ENCODE measurements at places on chromosomes 7 and 10. TPM values are rescaled to one million over a fixed set of nuclear protein-coding genes. Genes with fewer than 3 reads are reported as not detected.
A peak's percentile ranks its signal among the peaks of the same experiment; 100 is the strongest.

DNA sequence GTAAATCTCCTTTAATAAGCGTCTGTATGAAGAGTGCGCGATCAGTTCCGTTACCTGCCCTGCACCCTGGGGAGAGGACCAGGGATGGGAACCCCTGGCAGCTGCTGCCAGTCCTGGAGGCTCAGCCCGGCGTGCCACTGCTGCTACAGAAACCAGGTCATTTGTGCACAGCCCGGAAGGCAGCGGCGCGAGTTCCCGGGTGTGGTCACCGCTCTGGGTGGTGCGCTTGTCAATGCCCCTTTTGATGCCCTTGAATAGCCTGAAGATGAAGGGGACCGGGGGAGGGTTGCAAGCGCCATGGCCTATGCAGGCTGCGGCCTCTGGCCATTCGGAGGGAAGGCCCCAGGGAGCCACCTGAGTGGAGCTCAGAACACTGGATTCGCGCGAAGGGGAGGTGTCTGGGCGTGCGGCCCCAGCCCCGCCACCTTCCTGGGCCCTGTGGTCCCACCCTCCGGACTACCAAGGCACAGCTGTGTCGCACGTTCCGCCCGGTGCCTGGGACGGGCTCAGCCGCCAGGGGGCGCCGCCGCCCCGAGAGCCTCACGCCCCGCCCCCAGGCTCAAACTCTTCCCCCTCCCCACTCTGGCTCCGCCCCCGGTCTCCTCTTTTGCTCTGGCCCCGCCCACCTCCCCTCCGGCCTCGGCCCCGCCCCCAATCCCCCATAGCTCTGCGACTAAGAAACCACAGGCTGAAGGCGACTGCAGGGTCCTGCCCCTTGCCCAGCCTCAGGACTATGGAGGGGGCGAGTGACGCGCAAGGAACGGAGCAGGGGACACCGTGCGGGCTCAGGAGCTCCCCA lies 16.5 kb downstream of the AP5Z1 start:
- DNase-seq: no peak

PRLHR gene
- polyA plus RNA-seq: not detected

GRCh38 chr10:598415-599170 lies 90.9 kb downstream of the DIP2C start:
- DNase-seq: no peak

DNA sequence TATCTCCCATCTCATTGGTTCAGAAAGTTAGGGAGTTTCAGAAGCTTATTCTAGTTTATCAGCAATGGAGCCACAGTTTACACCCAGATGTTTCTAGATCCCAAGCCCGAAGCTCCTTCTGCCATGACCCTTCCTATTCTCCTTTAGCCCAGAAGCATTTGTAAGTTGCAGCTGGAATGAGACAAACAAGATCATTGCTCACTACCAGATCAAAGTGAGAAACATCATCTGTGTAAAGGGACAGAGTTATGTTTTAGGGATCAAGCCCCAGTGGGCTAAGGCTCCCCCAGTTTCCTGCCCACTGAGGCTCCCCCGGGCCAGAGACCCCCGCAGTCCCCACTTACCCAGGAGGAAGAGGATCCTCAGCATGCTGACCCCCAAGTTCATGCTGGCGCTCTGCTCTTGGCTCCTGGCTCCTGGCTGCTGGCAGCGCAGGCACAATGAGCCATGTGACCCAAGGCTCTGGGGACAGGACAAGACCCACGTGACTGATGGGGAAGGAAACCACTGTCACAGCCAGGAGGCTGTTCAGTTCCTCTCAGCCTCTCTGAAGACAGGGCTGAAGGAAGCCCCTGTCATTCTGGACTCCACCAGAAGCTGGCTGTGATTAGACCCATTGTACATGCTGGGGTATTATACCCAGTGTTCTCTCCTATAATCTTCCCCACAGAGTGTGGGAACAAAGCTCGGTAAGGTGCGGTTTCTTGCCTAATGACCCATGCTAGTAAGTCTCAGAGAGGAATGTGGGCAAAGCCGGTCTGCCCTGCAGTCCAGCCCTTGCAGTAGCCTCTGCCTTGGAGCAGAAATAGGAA lies at the start of gene TMEM273:
Gene TMEM273, minus strand, starts transcription at position 442 of the 812 bp plus-strand sequence. Its CDS starts 55 bp downstream, at position 387.
- DNase-seq: no peak

- DNase-seq: peak; percentile 94
These were observed 8.3 kb downstream of the PI4K2A start for GRCh38 chr10:97648562-97649404.

CDK14 gene
- polyA plus RNA-seq: 1.8 TPM

PIK3CG gene
- polyA plus RNA-seq: not detected

GRCh38 chr7:140069298-140069949 lies 6.7 kb upstream of the PARP12 start:
- DNase-seq: no peak

DNA sequence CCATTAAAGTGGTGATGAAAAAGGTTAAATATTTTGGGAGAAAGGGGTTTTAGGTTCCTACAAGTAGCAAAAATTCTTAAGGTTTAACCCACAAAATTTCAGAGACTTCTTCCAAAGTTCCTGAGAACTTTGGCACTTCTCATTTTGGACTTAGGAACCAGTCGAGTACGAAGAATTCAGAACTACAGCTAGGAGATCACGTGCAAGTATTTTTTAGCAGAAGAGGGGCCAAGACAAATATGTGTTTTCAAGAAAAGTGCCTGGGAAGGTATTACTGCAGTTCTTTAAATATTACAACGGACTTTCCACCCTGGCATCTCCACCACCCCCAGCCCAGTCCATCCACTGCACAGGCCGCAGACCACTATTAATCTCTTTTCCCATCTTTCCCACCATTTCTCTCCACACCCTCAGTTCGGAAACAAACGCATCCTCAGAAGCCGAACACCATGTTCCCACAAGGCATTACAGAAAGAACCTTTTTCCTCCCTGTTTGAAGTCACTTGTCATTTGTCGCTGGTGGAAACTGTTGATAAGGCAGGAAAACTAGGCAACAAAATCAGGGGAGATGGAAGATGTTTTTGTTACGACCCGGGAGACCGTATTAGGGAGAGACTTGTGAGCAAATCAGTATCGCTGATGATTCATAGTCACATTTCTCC lies 7.1 kb downstream of the INHBA start:
- DNase-seq: peak; percentile 13

SFMBT2 gene
- 0.27 TPM for polyA plus RNA-seq

DNA sequence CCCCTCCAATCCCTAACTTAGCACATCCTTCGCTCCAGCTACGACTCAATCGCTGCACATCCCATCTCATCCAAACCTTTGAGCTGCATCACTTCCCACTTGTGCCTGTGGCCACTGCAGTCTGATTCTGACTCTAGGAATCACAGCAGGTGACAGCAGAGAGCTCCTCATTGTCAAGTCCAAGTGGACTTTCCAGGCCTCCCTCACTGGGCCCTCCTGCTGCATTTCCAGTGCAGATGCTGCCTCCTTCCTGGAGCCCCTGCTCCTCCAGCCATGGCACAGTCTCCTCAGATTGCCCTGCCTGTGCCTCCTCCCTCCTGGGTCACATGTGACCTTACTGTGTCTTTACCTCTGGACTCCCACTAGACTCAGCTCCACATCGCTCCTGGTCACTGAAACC lies 157.3 kb downstream of the USP6NL start:
- DNase-seq: no peak

DNA sequence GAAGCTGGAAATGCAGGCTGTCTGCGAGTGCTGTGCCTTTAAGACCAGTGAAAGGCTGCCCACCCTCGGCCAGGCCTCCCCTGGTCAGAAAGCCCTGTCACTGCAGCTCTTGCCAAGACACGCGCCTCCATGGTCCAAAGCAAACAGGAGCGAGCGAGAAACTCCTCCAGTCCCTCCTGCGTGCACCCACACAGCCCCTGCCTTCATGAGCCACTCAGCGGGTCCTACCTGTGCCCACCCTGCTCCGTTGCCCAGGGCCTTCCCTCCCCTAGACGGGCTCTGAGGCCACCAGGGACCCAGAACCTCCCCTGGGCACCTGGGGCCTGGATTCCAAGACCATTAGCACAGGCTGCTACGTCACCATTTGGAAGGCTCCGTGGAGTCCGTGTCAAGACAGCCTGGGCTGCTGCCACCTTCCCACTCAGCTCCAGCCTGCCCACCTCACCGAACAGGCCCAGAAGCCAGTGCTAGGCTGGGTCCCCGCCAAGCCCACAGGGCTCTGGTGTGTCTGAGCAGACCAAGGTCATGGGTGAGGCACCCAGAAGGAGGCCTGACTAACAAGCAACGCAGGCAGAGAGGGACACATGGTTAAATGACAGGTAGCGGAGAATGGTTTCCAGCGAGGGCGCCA lies 144.5 kb downstream of the NEURL1 start:
- no peak for DNase-seq

GRCh38 chr7:115654384-115655214 lies 376.0 kb downstream of the TFEC start:
- no peak for DNase-seq

- no peak for DNase-seq
These were observed 7.1 kb downstream of the MNX1 start for GRCh38 chr7:157003445-157003755.

- DNase-seq: no peak
These were observed 8.3 kb upstream of the GNAT3 start for GRCh38 chr7:80520199-80520598.

NET1 gene
- polyA plus RNA-seq: 63.4 TPM

GRCh38 chr10:116464257-116464656 lies 36.6 kb downstream of the PNLIPRP3 start:
- DNase-seq: no peak

FUOM gene
- 50.2 TPM for polyA plus RNA-seq

DNA sequence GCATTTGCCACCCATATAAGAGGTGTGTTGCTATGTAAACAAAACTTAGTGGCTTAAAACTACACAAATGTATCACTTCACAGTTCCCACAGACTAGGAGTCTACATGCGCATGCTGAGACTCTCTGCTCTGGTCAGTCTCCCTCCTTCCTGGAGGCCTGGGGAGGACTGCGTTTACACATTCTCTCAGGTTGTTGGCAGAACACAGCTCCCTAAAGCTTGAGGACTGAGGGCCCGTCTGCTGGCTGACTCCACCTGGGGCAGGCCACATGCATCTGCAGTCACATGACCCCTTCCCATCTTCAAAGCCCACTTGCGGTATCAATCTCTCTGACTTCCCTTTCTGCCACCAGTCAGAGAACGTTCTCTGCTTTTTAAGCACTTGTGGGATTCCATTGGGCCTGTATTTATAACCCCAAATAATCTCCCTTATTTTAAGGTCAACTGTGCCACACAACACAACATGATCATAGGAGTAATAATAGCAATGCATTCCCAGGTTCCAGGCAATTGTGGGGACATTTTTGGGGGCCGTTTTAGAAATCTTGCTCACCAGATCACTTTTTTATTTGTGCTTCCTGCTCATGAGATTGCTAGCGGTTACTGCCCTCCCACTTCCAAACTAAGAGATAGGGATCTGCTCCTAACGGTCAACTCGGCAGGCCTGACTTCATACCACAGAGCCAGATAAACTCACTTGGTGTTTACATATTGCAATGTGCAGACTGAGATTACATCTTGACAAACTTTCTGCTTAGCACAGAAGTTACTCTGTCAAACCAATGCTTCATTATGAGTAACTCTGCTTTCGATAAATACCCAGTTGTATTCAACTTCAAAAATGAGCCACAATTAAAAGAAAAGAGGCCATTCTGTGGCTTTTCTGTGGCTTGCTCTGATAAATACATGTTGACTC lies 96.3 kb downstream of the ALOX5 start:
- no peak for DNase-seq

- DNase-seq: no peak
These were observed 85.1 kb downstream of the WASHC2A start for GRCh38 chr10:50152792-50153272.

VPS37D gene
- 2.5 TPM for polyA plus RNA-seq

DNA sequence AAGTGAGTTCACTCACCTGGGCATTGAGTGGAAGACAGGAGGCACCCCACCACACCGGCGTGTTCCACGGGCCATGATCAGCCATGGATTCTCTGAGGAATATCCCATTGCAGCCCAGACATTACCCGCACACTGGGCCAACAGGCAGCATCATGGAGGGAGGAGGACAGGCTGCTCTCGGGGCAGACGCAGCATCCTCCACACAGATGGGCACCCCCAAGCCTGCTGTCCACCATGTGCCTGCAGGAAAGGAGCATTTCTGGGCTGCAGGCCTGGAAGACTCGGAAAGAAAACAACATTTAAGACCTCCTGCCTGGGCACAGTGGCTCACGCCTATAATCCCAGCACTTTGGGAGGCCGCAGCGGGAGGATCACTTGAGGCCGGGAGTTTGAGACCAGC lies 71.0 kb upstream of the SH2B2 start:
- DNase-seq: no peak

DNA sequence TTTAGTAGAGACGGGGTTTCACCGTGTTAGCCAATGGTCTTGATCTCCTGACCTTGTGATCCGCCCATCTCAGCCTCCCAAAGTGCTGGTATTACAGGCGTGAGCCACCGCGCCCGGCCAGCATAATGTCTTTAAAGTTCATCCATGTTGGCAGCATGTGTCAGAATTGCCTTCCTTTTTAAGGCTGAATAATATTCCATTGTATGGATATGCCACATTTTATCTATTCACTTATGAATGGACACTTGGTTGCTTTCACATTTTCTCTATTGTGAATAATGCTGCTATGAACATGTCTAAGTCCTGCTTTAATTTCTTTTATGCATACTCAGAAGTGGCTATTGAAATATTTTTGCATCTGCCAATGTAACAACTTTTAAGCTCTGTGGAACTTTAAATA lies 754.0 kb upstream of the GALNT17 start:
- no peak for DNase-seq

DNA sequence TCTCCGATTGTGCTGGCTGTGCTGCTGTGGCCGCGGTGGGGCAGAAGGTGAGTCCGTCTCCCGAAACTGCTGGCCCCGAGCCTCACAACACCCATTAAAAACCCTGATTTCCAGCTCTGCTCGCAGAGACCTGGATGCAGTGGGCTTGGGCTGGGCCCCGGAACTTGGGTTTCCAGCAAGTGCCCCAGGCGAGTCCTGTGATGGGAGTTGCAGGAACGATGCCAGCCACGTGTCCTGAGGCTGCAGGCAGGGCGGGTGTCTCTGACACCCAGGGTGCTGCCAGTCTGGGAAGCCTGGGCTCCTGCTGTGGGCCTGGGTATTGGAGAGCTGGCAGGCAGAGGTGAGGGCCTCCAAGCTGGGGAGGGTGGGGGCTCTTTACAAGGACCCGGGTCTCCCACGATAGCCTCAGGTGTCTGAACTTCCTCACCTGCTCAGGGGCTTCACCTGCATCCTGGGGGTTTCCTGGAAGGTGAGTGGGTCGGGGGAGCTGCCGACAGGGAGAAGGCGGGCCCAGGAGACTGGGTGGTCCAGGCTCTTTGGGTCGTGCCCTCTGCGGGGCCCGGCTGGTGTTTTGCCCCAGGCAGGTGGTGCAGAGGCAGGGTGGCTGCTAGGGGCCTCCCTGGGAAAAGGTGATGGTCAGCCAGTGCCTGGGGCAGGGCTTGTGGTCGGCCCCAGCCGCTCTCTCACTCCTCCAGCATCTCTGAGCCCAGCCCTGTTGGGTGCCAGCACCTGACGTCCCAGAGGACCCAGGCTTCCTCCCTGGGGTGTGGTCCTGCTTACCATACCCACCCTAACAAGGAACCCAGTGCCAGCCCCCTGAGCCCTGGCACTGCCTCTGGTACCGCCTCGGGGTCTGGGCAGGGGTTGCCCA lies 180.3 kb downstream of the DNAJB6 start:
- DNase-seq: no peak

- no peak for DNase-seq
These were observed 190.0 kb upstream of the LYZL2 start for GRCh38 chr10:30819341-30820181.

GTF2IRD1 gene
- 36.7 TPM for polyA plus RNA-seq

GIMAP4 gene
- polyA plus RNA-seq: not detected

CRHR2 gene
- not detected for polyA plus RNA-seq

UTF1 gene
- polyA plus RNA-seq: not detected
